ENCODE measurements at places on chromosomes 4 and X.

DNA sequence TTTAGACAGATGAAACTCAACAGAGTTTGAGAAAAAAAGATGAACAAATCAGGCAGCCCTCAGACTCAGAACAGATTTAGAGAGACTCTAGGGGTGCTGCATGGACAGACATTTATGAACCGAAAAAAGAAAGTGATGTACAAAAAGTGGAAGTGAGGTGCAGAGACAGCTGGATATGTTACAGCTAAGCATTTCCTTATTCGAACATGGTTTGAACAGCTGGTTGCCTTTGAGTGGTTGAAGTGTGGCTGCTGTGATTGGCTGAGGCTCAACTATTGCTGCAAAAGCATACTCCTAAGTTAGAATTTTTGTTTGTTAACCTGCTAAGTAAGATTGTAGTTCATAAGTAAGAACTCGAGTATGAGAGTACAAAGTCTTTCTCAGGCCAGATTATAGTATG, 331.5 kb upstream of the PABPC4L start:
- DNase-seq: no peak

GRCh38 chrX:57422289-57422688, 135.8 kb downstream of the FAAH2 start:
- no peak for DNase-seq

DNA sequence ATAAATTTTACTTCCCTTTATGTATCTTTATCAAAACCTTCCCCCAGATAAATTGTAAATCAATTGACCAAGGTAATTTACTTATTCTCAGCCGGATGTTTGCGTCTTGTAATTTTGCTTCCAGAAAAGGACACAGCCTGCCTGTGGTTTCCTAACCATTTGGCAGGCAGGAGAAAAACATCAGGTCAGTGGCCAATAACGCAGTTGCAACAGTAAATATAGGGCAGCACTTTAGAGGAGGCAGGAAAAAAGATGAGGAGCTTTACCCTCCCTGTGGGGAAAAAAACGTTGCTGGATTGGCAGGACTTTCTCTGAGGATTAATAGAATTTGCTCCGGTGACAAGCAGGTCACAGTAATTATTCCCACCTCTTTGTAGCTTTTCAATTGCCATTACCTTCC, 2618.1 kb downstream of the ARAP2 start:
- no peak for DNase-seq

DNA sequence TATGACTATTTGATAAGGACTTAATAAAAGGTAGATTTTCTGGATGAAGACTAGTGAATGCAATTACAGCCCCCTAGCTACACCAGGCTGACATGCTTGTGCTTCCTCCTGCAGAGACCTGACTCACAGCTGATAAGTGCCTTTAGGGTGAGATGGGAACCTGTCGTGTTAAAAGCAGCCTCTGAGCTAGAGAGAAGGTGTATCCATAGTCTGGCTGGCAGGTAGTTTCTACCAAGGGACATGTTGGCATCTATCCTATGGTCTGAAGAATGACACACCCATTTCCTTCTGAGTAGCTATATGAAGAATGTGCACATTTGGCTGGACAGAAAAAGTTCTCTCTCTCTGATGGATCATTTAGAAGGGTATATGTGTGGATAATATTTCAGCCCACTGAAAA, 64.1 kb downstream of the PARM1 start:
- no peak for DNase-seq

- DNase-seq: peak; percentile 68
Observed at GRCh38 chrX:56995271-56995994, at the start of gene SPIN3. SPIN3 (minus strand) TSS chrX:56995541; CDS start chrX:56994947, 594 bp downstream.

DNA sequence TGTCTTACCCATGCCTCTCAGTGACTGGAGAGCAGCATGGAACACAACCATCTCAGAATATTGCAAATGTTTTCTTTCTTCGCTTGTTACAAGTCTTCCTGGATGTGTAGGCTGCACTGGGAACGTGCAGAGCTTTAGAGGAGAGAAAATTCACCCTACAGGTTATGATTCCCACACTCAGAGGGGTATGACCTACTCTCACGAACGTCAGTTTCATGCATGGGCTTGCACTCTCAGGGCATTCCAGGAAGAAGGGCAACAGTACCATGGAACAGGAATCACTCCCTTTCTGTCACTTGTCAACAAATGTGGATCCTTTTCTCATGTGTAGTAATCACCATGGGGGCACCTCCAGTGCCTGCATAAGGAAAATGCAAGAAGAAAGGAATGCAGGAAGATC, 75.8 kb downstream of the NBDY start:
- DNase-seq: no peak

- DNase-seq: no peak
Observed at GRCh38 chrX:135425026-135425965, 3.6 kb downstream of the SMIM10L2A start.

DNA sequence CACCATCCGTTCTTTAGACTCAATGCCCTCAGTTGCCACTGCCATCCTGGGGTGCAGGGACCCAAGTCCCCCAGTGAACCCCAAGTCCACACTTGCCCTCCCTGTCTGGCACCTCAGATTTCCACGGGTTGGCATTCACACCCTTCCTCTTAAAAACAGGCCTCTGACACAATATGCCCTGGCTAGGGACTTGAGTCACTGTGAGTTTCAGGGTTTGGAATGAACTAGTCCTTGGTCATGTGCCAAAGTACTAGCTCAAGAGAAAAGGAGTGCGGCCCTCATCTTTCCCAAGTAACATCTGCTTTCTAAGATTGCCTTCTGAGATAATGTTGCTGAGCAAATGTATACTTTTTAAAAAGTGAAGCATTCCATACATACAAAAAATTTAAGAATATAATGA, 134.0 kb downstream of the MID1 start:
- DNase-seq: peak; percentile 82

DNA sequence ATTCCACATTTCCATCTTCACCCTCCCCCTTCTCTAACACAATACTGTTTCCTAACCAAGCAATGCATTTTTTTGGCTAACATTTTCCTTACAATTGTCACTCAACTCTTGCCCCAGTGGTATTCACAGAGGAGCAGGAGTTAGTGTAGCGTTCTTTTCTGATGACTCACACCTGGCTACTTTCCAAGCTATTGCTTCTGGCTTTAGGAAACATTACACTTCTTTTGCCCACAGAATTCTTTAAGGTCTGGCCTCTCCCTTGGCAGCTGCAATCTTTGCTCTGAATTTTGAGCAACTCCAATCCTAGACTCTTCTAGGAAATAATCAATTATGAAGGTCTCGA, 27.5 kb upstream of the PDGFC start:
- peak; percentile 99 for DNase-seq

DNA sequence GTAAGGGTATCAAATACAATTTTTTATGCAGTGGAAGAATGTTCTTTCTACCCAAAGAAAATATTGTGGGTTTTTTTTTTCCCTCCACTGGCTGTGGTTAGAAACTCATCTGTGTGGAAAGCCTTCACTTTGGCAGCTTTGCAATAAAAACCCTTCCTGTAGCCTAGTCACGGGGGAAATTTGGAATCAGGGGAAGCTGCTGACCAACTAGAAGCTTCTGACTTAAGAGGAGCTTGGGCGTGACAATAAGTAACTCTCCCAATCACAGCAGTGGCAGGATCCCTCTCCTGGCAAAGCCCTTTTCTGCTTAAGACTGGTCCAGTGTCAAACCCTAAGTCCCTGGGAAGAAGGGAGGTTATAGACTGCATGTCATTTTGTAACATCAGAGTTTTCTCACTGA, 87.9 kb downstream of the LRRC66 start:
- DNase-seq: peak; percentile 6

DNA sequence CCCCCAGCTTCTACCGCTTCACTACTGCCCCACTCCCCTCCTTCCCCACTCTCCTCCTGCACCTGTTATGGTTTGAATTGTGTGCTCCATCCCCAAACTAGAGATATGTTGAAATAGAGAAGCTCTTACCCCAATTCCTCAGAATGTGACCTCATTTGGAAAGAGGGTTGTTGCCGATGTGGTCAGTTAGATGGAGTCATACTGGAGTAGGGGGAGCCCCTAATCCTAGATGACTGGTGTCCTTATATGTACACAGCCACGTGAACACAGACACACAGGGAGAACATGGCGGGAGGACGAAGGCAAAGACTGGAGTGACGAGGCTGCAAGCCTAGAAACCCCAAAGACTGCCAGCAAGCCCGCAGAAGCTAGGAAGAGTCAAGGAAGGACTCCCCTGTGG, 84.3 kb downstream of the FHDC1 start:
- DNase-seq: no peak

GRCh38 chr4:154781126-154781982, at the start of gene RBM46:
RBM46 (plus strand) TSS chr4:154781272; CDS start chr4:154796753, 15,481 bp downstream.
- no peak for DNase-seq
